Left colon (tissue), 2 donors: ENCODE measurements at places on chromosomes 11 and 22. TPM values are rescaled to one million over a fixed set of nuclear protein-coding genes. Genes with fewer than 3 reads are reported as not detected.
A peak's percentile ranks its signal among the peaks of the same experiment; 100 is the strongest.

Gene TMEM132A
- total RNA-seq, result 7.8 TPM

Gene OR8A1
- total RNA-seq, result not detected

Gene HTR3A
- 0.67 TPM for total RNA-seq

Gene GPR83
- 0.08 TPM for total RNA-seq

Gene OR52E8
- total RNA-seq, result not detected

Gene WBP2NL
- total RNA-seq, result 2.1 TPM

Gene PHF21B
- not detected for total RNA-seq

- no peak for DNase-seq
Measured at GRCh38 chr11:103013421-103013820, 57.9 kb upstream of the MMP13 start.

DNA sequence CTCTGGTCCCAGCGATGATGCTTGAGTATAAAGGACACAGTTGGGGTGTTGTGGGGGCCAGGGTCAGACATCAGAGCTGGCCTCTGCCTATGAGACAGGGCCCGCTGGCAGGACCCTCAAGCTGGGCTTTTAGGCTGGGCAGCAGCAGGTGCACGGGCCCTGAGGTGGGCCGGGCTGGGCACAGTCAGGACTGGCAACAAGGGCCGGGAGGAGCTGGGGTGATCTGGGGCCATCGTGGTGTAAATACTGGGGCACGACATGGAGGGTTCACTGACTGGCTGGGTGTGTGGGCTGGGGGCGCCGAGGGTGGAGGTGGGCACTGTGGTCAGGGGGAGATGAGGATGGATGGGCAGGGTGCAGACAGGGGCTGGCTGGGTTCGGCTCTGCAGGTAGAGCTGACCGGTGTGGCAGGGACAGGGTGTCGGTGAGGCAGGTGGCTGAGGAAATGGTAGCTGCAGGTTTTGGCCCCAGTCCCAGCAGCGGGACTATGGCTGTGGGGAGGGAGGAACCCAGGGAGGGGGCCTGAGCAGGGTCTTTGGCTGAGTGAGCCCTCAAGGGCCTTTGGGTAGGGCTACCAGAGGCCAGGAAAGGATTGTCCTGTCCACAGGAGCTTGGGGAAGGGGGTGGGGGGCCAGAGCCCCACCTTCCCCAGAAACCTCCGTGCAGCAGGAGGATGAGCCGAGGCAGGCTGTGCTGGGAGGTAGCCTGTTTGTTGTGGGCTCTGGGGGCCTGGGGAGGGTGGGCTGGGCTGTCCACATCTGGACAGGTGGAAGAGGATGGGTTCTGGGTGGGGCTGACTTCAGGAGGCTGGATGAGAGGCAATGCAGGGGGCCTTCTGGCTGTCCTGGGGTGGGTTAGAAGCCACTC is 81.4 kb downstream of the KCNQ1 start:
- DNase-seq, result peak; percentile 49

- DNase-seq, result no peak
Measured at GRCh38 chr11:128342511-128343134, 244.7 kb downstream of the ETS1 start.

DNA sequence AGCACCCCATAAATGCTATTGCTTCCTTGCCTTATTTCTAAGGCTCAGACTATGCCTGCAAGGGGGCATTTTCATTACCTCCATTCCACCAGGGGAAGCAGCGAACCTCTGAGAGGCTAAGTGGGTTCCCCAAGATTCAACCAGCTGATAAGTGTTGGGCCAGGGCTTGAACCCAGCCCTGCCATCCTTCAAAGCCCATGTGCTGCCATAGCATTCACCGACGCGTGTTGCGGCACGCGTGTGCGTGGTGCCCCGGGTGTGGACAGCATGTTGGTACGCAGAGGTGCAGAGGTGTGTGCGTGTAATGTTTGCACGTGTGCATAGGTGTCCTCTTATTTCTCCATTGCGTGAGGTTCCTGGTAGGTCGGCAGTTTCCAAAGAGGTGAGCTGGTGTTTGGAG is 66.0 kb upstream of the PPARA start:
- DNase-seq, result no peak

DNA sequence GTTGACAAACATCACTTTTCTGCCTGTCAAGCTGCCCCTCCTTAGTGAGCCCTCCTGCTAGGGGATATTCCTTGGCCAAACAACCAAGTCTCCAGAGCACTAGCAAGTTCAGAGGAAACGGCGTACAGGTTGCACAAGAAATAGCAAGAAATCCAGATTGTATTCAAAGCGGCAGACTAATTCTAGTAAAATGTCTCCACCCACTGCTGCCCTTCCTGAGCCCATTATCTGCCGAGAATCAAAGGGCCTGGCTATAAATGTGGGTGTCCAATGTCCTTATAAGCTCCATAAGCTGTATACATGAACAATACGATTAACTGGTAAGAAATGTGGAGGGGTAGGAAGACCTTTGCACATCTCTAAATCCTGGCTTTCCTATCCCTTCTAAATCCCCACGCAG is 44.0 kb upstream of the AKIP1 start:
- no peak for DNase-seq

GRCh38 chr11:45597097-45597496 is 68.3 kb downstream of the CHST1 start:
- no peak for DNase-seq

DNA sequence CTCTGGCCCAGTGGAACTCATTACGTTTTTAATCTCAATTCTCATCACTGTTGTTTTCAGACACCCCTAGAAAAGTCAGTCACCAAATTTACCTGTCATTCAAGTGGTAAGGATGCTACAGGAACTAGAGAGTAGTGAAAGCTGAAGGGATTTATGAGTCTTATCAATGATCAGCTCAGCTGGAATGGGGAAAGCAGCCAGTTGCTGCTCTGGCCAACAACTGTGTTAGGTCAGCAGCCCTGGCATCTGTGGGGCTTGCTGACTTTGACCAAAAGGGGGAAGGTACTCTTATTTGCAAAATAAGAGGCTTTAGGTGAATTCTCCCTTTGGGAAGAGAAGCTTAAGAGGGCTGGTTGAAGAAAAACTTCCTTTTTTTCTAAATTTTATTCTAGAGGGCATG is 76.2 kb upstream of the HORMAD2 start:
- DNase-seq, result no peak

DNA sequence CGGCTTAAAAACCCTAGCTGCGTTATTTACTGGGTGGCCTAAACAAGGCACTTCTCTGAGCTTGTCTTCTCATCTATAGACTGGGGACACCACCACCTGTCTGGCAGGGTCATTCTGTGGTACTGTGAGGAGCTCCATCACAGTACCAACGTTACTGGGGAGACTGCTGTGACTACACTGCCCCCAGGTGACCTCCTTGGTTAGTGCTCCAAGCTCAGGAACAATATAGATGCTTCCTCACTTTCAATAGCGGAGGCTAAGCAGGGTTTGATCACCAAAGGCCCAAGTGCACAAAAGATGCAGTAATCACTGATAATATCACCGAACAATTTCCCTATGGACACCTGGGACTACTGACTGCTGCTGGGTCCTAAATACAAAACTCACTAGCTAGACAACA is 18.8 kb downstream of the PRPF19 start:
- no peak for DNase-seq

DNA sequence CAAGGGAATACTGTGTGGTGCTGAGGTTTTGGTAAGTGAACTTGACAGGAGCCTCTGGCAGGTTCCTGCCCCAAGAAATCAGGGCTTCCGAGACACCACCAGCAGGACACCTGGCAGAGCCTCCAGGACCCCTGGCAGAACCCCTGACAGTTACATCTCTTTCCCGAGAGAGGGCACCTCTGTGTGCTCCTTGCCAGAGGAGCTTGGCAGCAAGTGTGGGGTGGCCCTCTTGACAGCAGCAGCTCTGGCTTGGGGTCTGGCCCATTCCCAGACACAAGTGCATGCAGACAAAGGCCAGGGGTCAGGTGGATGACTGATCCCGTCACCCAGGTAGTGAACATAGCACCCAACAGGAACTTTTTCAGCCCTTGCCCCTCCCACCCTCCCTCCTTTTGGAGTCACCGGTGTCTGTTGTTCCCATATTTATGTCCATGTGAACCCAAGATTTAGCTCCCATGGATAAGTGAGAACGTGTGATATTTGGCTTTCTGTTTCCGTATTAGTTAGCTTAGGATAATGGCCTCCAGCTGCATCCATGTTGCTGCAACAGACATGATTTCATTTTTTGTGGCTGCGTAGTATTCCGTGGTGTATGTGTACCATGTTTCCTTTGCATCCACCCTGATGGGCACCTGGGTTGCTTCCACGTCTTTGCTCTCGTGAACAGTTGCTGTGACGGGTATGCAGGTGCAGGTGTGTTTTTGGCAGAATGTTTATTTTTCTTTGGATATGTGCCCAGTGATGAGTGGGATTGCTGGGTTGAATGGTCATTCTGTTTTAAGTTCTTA is 21.2 kb upstream of the OSBPL5 start:
- DNase-seq, result no peak

- DNase-seq, result no peak
Measured at GRCh38 chr22:29994943-29995342, 85.3 kb upstream of the HORMAD2 start.

- no peak for DNase-seq
Measured at GRCh38 chr11:58392746-58393145, 13.9 kb downstream of the OR5B3 start.

DNA sequence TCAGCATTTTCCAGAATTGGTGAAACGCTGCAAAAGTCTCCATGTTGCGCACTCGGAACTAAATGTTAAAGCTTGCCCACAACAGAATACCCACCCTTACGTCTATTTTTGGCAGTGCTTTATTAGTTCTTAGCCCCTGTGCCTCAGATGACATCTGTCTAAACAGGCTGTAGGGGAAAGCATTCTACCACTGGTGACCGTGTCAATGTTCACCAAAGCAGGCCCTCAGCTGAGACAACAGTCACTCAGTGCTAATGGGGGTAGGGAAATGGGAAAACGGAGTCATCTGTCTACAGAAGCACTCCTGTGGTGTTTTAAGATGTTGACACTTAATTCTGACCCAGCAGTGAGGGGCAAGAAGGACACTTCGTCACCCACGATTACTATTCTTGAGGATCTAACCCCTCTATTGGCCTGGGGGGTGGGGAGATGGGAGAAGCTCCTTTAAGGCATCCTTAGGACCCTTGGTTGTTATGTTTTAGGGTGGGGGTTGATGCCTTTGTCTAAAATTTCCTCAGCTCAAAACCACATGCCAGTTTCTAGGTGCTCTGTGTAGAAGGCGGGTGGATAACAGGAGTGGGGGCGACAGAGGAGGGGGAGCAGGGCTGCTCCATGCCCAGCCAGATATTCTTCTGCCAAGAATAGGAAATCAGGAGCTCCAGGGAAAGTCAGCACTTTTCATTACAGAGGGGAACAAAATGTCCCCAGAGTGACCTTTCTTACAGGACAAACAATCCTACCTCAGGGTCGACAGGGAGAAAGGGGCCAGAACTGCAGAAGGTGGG is 15.6 kb upstream of the MFRP start:
- no peak for DNase-seq

DNA sequence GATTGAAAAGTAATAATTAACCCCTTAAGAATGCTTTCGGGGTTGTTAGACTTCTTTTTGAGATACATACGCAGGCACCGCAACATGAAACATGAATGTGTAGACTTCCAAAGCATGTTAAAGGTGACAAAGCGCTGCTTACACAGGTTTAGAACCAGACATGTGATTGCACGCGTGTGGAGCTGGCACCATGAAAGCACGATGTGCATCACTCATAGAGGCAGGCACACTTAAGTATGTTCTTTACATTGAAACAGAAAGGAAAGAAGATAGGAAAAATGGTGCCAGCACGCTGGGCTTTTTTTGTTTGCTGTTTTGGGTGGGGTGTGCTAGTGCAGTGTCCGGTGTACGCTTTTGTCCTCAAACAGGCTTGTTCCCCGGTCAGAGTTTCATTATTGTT is 83.6 kb upstream of the PPARA start:
- peak; percentile 30 for DNase-seq

GRCh38 chr11:88555829-88556202 is 218.3 kb upstream of the CTSC start:
- DNase-seq, result no peak

GRCh38 chr11:122978299-122978620 is 3.4 kb downstream of the BSX start:
- DNase-seq, result no peak

DNA sequence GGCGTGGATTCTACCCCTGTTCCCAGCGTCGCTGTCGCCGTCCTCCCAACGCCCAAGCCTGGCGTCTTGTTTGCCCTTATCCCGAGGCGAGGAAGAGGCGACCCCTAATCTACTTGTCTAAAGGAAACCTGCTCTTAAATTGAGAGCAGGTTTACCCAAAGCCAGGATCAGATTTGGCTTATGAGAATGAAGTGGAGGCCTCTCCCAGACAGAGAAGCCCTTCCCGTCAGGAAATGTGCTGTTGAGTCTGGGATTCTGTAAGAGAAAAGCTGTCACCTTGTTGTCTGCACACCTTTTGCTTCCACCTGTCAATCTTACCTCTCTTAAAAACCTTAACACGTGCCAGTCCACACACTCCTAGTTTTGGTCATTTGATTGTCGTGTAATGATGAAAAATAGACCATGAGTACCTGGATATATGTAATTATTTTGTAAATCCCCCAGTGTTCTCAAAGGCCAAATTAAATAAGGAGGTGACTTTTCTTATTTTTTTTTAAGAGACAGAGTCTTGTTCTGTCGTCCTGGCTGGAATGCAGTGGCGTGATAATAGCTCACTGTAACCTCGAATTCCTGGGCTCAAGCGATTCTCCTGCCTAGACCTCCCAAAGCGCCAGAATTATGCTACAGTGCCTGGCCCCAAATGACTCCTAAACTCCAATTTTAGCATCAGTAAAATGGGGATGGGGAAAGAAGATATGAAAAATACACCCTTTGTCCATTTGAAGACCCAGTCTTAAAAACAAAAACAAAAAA is 627 bp downstream of the GTF2H1 start:
- no peak for DNase-seq

DNA sequence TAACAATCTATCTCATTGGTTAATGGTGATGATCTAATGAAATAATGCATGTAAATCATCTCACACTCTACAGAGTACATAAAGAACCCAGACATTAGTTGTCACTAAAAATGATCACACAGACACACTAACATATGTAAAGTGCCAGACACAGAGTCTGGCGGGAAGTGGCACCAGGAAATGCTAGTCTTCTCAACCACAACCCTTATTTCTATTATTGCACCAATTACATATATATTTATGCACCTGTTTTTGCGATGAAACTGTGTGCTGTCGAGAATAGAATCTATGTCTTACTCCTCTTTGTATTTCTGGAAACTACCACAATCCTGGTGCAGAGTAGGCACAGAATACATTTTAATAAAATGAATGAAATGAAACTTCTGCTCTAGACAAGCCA is 25.9 kb upstream of the POU2AF3 start:
- no peak for DNase-seq

DNA sequence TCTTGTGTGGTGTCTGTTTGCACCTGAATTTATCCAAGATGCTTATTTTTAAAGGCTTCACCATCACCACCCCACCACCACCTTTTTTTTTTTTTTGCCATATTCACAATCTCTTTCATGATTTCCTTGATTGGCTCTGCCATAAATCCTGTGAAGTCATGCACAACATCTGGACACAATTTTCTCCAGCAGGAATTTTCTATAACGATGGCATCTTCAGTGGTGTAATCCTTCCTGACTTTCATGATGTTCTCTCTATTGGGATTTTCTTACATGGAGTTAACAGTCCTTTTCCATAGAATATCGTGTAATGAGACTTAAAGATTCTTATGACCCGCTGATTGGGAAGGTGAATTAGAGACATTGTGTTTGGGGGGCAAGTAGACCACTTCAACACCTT is 17.8 kb downstream of the ZFP91 start:
- DNase-seq, result no peak
